ENCODE measurements at places on chromosomes 4 and X.

DNA sequence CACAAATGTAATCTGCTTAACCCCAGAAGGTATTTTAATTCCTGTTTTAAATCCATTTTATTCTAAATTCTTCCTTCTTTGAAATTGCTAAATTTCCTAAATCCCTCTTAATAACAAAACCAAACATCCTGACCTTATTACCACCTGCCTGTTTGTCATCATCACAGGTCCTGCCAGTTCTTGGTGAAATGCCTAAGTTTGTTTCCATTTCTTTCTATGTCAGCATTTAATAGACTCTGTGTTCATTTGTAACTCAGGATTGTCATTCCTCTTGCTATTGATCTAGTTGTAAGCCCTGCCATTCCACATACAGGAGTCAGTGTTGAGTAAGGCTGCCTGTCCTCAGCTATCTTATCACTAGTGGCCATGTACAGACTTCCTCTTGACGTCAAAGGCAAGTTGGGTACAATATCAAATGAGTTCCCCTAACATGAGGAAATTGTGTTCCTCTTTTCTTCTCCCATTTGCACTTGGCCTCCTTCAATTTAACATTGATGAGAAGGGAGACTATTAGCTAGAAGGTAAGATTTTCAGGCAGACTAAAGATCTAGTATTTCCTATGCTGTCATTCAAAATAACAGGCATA lies 440.1 kb downstream of the AFF2 start:
- no peak for DNase-seq

GRCh38 chrX:13287816-13288215 lies 32.0 kb downstream of the ATXN3L start:
- DNase-seq, result no peak

GRCh38 chr4:80438016-80438415 lies 102.5 kb downstream of the CFAP299 start:
- no peak for DNase-seq

DNA sequence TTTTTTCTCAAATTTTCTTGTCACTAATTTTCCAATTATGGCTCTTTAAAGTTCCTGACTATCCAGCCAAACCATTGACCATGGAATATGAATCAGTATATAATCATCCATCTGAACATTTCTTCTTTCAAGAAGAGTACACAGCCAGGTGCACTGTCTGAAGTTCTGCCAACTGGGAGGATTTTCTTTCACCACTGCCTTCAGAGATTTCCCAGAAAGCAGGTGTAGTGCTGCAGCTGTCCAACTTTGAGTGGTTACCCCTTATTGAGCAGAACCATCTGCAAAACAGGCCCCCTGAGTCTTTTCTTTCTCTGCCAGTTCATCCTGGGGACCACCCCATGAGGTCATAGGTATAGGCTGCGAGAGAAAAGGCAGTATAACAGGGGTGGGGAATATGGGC lies 1213.2 kb downstream of the RAPGEF2 start:
- no peak for DNase-seq

- DNase-seq, result no peak
Observed at GRCh38 chr4:155010376-155010775, 198.1 kb upstream of the NPY2R start.

GRCh38 chrX:140292961-140293360 lies 211.9 kb downstream of the SOX3 start:
- DNase-seq, result no peak
